ENCODE measurements at places on chromosomes 2 and 18.
A peak's percentile ranks its signal among the peaks of the same experiment; 100 is the strongest.

DNA sequence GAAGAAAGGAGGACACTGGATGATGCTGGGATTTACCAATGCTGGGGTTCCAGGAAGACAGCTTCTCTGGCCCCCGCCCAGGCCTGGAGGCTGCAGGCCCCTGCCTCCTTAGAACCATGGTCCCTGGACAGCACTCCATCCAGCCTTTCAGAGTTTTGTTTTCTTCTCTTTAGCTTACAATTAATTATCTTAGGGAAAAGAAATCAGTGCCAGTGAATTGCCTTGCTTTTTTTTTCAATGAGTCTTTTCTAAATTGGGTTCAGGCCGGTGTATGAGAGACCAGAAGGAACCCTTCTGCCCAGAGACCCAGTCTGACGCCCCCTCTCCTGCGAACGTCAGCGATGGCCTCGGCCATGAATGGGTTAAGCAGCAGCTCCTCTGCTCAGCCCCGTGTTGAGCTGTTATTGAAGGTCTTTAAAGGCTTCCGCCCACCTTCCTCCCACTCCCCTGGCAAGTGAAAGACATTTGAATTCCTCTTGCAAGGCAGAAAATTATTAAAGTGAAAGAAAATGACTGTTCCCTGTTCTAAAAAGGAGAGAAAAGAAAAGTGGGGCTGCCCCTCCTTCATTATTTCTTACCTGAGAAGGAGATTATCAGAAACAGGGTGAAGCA is 65.7 kb upstream of the CHMP1B start:
- DNase-seq, result no peak

- DNase-seq, result no peak
Measured at GRCh38 chr18:37385846-37386778, 179.5 kb downstream of the CELF4 start.

GRCh38 chr2:232395586-232395985 is 11.1 kb upstream of the ALPG start:
- no peak for DNase-seq

GRCh38 chr2:168200930-168201583 is 46.3 kb downstream of the STK39 start:
- DNase-seq, result no peak

DNA sequence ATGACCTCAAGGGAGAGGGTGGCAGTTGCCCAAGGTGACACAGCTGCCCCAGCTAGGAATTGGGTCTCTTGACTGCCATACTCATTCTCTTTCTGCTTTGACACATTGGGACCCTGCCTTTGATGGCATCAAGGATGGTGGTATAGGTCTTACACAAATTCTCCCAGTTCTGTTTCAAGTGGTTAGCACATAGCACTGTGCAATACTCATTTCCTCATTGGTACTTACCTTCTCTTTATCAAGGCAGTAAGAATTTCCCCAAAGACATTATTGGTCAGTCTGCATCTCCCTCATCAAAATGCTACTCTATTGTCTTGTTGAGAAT is 35.9 kb upstream of the CCDC93 start:
- no peak for DNase-seq

DNA sequence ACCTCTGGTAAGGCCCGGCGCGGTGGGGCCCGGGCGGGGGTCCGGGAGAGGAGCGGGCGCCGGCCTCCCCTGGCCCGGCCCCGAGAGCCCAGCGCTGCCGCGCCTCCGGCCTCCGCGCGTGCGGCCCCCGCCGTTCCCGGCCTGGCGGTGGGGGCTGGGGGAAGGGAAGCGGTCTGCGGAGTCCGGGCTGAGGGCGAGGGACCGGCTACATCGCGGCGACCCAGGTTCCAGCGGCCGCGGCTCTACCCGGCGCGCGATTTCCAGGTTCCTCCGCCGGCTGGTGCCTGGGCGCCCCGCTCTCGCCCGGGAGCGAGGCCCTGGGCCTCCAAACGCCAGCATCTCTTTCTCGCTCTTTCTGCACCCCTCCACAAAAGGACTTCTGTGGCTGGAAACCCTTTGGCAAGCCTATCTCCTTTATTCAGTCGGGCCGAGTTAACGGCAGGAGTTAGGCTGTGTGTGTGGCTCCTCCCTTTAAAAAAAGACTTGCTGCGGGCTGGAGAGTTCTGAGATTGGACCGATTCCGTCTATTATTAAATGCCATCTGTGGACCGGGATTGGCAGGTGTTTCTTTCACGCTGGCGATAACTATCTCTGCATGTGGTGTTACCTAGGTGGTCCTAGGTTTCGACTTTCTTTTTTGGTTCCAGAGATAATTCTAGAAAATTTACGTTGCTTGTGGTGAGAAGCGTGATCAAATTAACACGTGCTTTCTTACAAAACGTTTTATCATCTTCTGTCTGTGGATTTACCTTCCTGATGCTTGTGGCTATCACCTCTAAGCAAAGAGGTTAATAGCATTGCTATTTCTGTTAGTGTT is 592 bp downstream of the ME2 start:
- DNase-seq, result peak; percentile 68

- DNase-seq, result peak; percentile 66
Measured at GRCh38 chr2:99984799-99985515, 157.4 kb downstream of the AFF3 start.

DNA sequence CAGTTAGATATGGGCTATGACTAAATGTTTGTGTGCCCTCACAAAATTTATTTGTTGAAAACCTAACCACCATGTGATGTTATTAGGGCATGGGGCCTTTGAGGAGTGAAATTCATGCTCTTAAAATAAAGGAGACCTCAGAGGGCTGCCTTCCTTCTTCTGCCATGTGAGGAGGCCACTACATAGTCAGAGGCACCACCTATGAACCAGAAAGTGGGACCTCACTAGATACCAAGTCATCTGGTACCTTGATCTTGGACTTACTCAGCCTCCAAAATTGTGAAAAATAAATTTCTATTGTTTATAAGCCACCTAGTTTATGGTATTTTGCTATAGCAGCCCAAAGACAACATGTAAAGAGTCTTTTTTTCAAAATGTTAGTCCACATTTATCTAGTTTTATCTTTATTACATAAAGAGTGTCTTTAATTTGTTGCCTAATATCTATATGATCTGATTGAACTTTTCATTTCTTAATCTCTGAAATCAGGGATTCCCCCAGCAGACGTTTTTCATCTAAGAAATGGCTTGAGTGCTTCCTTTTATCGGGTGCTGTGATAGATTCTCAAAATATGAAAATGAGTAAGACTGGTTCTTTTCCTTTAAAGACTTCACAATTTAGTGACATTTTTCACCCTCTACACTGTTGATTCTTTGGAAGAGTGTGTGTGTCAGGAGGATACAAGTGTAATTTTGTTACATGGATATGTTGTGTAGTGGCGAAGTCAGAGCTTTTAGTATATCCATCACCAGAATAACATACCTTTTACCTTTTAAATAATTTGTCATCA is 34.2 kb downstream of the PMS1 start:
- no peak for DNase-seq
